ENCODE measurements at places on chromosomes 7 and 10. TPM values are rescaled to one million over a fixed set of nuclear protein-coding genes. Genes with fewer than 3 reads are reported as not detected.
A peak's percentile ranks its signal among the peaks of the same experiment; 100 is the strongest.

DNA sequence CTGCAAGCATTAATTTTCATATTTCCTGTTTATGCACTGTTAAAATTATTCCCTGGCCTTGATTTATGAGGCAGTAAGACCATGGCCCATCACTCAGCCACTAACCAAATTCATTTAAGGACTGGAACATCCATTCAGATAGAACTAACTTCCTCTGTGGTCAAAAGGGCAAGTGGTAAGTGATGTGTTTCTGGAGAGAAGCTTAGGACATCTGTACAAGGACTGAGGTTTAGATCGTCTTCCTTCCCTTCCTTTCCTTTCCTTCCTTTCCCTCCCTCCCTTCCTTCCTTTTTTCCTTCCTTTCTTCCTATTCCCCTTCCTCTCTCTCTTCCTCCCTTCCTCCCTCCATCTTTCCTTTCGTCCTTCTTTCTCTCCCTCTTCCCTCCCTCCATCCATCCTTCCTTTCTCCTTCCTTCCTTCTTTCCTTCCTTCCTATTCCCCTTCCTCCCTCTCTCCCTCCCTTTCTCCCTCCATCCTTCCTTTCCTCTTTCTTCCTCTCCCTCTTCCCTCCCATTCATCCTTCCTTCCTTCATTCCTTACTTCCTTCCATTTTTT, 1019.4 kb downstream of the TYW1 start:
- H3K36me3 ChIP-seq, result no peaks in the 10 kb centered on the region
- no peaks in the 10 kb centered on the region for H3K27me3 ChIP-seq
- H3K4me1 ChIP-seq, result no peaks in the 10 kb centered on the region
- DNase-seq, result no peak
- H3K27ac ChIP-seq, result no peak overlapping the region
- H3K4me3 ChIP-seq, result no peak overlapping the region

- no peak overlapping the region for H3K4me3 ChIP-seq
- no peak for DNase-seq
- H3K4me1 ChIP-seq, result no peaks in the 10 kb centered on the region
- H3K27me3 ChIP-seq, result no peaks in the 10 kb centered on the region
- no peak overlapping the region for H3K27ac ChIP-seq
Observed at GRCh38 chr10:126247446-126247975, 140.8 kb downstream of the ADAM12 start.

DENND2A gene
- not detected for total RNA-seq

DNA sequence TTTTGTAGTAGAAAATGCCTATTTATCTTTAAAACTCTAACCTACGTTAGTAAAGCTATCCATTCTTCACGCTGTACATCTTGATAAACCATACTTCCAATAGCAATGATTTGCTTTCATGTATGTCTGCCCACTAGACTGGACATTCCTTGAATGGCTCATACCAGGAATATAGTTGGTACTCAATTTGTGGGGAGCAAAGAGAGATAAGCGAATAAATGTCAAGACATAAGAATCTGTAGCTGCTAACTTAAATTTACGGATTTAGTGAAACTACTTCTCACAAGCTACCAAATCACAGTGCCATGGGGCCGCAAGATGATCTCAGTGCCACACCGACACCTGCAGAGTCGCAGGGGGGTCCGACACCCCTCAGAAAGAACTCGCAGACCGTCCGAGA, 763 bp upstream of the RALA start:
- H3K36me3 ChIP-seq, result peaks cover 11% of the 10 kb centered on the region
- no peaks in the 10 kb centered on the region for H3K27me3 ChIP-seq
- DNase-seq, result no peak
- peaks cover 29% of the 10 kb centered on the region for H3K4me1 ChIP-seq
- peak overlapping the region; percentile 85 for H3K27ac ChIP-seq

DNA sequence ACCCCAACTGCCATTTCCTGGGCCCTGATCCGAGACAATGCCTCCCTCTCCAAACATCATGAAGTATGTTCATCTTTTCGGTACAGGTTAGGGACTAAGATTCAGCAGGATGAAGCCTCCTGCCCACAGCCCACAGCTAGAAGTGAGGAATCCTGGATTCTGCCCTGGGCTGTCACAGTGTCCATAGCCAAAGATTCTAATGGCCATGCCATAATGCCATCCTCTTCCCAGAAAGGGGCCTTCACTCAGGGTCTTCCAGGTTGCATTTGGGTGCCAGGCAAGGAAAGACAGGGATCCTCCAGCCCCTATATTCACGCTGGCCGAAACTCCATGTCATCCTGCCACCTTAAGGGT, 15.7 kb upstream of the ZMIZ1 start:
- no peaks in the 10 kb centered on the region for H3K27me3 ChIP-seq
- DNase-seq, result no peak
- no peak overlapping the region for H3K27ac ChIP-seq

GRCh38 chr7:18521945-18522566, 26.5 kb downstream of the HDAC9 start:
- no peak for DNase-seq
- H3K4me3 ChIP-seq, result no peak overlapping the region
- H3K36me3 ChIP-seq, result no peaks in the 10 kb centered on the region
- H3K4me1 ChIP-seq, result peaks cover 2% of the 10 kb centered on the region
- H3K27me3 ChIP-seq, result no peaks in the 10 kb centered on the region
- H3K27ac ChIP-seq, result no peak overlapping the region

- H3K4me3 ChIP-seq, result no peak overlapping the region
- peaks cover 11% of the 10 kb centered on the region for H3K27me3 ChIP-seq
- no peak overlapping the region for H3K27ac ChIP-seq
- peaks cover 2% of the 10 kb centered on the region for H3K4me1 ChIP-seq
- no peak for DNase-seq
Observed at GRCh38 chr10:29773675-29774091, 138.9 kb upstream of the SVIL start.

DNA sequence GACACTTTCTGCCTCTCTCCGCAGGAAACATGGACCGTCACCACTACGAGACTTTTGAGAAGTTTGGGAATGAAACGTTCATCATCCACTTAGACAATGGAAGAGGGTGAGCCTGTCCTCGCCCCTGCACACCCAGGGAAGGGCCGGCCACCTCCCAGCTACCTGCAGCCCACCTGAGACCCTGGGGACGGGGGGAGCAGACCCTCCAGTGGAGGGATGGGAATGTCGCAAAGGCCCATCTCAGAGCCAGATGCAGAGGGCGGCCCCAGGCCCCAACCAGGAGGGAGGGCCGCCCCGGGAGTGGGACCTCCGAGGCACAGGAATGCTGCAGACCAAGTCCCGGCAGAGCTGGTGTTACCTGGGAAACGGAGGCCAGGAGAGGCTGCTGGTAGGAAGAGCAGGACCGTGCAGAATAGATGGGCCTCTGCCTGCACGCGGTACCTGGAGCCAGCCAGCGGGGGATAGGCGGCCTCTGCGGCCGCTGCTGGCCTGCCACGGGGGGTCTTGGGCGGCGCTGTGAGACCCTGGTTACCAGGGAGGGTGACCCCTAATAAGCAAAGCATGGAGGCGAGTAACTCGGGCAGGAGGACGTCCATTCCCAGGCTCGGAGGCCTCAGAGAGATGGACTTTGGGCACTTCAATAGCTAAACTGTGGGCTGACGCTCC, 32.9 kb upstream of the FOXL3 start:
- no peak overlapping the region for H3K27ac ChIP-seq
- H3K4me1 ChIP-seq, result no peaks in the 10 kb centered on the region
- H3K4me3 ChIP-seq, result no peak overlapping the region
- no peaks in the 10 kb centered on the region for H3K27me3 ChIP-seq
- H3K36me3 ChIP-seq, result peaks cover 4% of the 10 kb centered on the region

GRCh38 chr10:43958964-43959363, 310.3 kb upstream of the ZNF32 start:
- H3K4me3 ChIP-seq, result no peak overlapping the region
- DNase-seq, result no peak
- H3K4me1 ChIP-seq, result no peaks in the 10 kb centered on the region
- H3K36me3 ChIP-seq, result no peaks in the 10 kb centered on the region
- no peak overlapping the region for H3K27ac ChIP-seq

ACSL5 gene
- total RNA-seq, result 55.0 TPM

GRCh38 chr7:27254625-27255024, 12.0 kb downstream of the EVX1 start:
- no peaks in the 10 kb centered on the region for H3K36me3 ChIP-seq
- no peak overlapping the region for H3K4me3 ChIP-seq
- H3K27ac ChIP-seq, result no peak overlapping the region
- no peak for DNase-seq
- H3K4me1 ChIP-seq, result peaks cover 2% of the 10 kb centered on the region

GRCh38 chr10:82319562-82319961, 444.6 kb downstream of the NRG3 start:
- H3K36me3 ChIP-seq, result no peaks in the 10 kb centered on the region
- H3K27ac ChIP-seq, result no peak overlapping the region
- DNase-seq, result no peak
- no peaks in the 10 kb centered on the region for H3K4me1 ChIP-seq
- H3K27me3 ChIP-seq, result no peaks in the 10 kb centered on the region

DNA sequence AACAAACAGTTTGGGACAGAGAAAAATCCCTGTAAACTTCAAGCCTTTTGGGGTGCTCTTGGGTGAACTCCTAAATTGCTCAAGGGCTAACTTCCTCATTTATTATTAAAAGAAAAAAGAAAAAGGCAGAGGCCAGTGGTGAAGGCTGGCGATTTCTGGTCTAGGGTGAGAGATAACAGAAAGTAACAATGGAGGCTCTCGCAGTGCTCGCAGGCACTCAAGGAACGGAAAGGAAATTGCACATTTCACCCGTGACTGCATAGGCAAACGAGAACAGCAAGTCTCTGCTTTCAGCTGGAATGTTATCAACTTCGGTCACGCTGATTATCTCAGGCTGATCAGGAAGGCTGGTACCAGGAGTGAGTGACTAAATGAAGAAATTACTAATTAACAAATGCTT, 70.7 kb downstream of the PRKAG2 start:
- no peak overlapping the region for H3K27ac ChIP-seq
- DNase-seq, result no peak
- H3K4me1 ChIP-seq, result no peaks in the 10 kb centered on the region
- no peaks in the 10 kb centered on the region for H3K36me3 ChIP-seq

DNA sequence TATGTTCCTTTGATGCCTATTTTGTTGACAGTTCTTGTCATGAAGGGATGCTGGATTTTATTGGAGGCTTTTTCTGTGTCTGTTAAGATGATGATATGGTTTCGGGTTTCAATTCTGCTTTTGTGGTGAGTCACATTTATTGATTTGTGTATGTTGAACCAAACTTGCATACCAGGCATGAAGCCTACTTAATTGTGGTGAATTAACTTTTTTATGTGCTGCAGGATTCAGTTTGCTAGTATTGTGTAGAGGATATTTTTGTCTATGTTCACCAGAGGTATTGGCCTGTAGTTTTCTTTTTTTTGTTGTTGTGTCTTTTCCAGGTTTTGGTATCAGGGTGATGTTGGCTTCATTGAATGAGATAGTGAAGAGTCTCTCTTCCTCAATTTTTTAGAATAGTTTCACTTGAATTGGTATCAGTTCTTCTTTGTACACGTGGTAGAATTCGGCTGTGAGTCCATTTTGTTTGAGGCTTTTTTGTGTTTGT, 345.9 kb downstream of the KIF20B start:
- no peak overlapping the region for H3K4me3 ChIP-seq
- peaks cover 3% of the 10 kb centered on the region for H3K4me1 ChIP-seq
- no peak overlapping the region for H3K27ac ChIP-seq
- no peaks in the 10 kb centered on the region for H3K36me3 ChIP-seq
- no peak for DNase-seq
- no peaks in the 10 kb centered on the region for H3K27me3 ChIP-seq

DNA sequence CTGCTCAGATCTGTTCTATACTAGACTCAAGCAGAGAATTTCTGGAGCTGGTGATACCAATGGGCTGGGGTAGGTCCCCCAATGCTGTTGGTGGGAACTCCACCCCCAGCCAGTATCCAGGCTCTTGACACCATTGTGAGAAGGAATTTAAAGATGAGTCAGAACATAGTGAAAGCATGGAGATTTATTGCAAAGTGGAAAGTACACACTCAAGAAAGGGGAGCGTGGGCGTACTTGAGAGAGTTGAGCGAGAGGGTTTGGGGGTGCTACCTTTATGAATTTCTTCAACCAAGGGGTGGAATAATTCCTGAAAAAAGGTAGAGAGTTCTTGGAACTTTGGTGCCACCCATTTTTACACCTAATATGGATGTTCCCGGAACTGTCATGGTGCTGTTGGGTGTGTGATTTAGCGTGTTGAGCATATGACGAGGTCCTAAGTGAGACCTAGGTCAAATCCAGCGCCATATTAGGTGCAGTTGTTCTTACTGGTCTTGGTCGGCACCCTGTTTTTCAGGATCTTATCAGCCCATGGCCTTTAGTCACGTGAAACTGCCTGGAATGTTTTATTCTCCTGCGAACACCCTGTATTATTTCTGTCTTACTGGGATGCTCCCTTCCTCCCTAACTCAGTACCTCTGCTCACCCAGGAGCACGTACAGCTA, 122.0 kb upstream of the AHR start:
- DNase-seq, result no peak
- H3K27ac ChIP-seq, result no peak overlapping the region
- H3K4me1 ChIP-seq, result no peaks in the 10 kb centered on the region
- H3K36me3 ChIP-seq, result peaks cover 2% of the 10 kb centered on the region
- H3K27me3 ChIP-seq, result no peaks in the 10 kb centered on the region

DNA sequence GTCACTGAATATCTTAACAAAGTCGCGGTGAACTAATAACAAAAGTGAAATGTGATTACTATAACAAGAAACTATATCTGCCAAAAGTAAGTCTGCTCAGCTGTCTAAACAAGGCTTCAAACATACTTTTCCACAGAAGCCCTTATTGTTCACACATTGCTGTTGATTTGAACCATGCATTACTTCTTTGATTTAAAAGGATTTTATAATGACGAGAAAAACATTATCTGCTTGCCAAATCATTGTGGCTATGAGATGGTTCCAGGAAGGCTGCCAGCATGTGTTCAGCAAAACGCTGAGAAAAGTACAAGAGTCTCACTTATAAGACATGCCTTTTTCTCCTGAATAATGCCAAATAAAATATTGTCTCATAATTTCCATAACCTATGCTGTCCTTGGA, 24.4 kb downstream of the RNF133 start:
- no peaks in the 10 kb centered on the region for H3K4me1 ChIP-seq
- H3K27ac ChIP-seq, result no peak overlapping the region
- H3K4me3 ChIP-seq, result no peak overlapping the region
- no peak for DNase-seq
- H3K27me3 ChIP-seq, result no peaks in the 10 kb centered on the region
- H3K36me3 ChIP-seq, result no peaks in the 10 kb centered on the region

- no peaks in the 10 kb centered on the region for H3K27me3 ChIP-seq
- H3K27ac ChIP-seq, result no peak overlapping the region
- H3K4me1 ChIP-seq, result peaks cover 2% of the 10 kb centered on the region
- H3K36me3 ChIP-seq, result peaks cover 32% of the 10 kb centered on the region
- no peak overlapping the region for H3K4me3 ChIP-seq
Observed at GRCh38 chr10:102016416-102016815, 39.6 kb downstream of the ARMH3 start.
